ENCODE measurements at places on chromosomes 3 and 15.

- H3K27me3 ChIP-seq: peaks cover 5% of the 10 kb centered on the region
- DNase-seq: no peak
- no peak overlapping the region for H3K4me3 ChIP-seq
- H3K36me3 ChIP-seq: no peaks in the 10 kb centered on the region
- H3K27ac ChIP-seq: no peak overlapping the region
- no peaks in the 10 kb centered on the region for H3K4me1 ChIP-seq
Measured at GRCh38 chr15:36498916-36499315, 80.5 kb upstream of the CDIN1 start.

GRCh38 chr3:160982491-160982890 lies 122.7 kb downstream of the B3GALNT1 start:
- peak overlapping the region; percentile 0 for H3K27ac ChIP-seq
- H3K4me3 ChIP-seq: no peak overlapping the region
- H3K27me3 ChIP-seq: no peaks in the 10 kb centered on the region
- no peak for DNase-seq
- H3K4me1 ChIP-seq: peaks cover 33% of the 10 kb centered on the region
- H3K36me3 ChIP-seq: peaks cover 8% of the 10 kb centered on the region

DNA sequence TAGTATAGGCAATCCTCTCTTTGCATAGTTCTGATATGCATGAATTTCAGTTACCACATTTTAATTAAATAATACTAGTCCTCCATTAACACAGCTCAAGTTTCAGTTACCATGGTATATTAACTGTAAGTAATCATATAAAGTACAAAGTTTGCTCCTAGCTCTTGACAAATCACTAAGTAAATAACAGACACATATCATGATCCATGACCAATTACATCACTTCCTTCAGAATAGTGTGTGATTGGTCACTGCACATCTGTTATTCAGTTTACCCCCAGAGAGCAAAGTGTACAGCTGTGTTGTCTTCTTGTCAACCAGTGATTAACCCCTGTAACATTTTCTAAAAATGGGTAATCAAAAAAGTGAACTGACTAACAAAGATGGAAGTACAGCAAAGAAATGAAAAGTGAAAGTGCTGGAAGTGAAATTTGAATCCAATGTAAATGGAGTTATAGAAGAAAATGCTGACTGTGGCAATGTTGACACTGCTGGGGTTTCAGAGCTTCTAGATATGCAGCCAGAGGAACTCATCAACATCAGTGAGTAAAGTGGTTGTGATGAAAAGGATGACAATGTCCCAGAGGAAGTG lies 30.2 kb upstream of the LEKR1 start:
- H3K36me3 ChIP-seq: peaks cover 22% of the 10 kb centered on the region
- H3K27me3 ChIP-seq: no peaks in the 10 kb centered on the region
- no peak overlapping the region for H3K27ac ChIP-seq
- no peak overlapping the region for H3K4me3 ChIP-seq

DNA sequence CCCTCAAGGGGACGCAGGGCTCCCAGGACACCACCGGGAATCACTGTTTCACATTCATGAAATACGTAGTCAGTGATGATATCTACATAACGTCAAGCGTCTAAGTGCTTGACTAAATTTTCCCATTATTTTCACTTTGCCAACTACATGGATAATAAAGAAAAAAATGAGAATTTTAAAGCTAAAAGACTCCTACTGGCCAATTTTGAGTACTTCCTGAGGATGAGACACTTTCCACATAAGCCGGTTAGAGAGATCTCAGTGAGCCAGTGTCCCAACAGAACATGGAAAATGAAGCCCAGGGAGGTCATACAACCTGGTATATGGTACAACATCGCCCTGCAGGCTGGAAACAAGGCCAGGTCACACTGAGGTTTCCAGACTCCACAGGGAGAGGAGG lies 928.1 kb downstream of the FHIT start:
- no peaks in the 10 kb centered on the region for H3K36me3 ChIP-seq
- DNase-seq: no peak
- no peak overlapping the region for H3K27ac ChIP-seq
- H3K4me3 ChIP-seq: no peak overlapping the region
- H3K27me3 ChIP-seq: no peaks in the 10 kb centered on the region

GRCh38 chr15:35120173-35120572 lies 35.1 kb upstream of the NANOGP8 start:
- H3K27ac ChIP-seq: no peak overlapping the region
- no peak overlapping the region for H3K4me3 ChIP-seq
- peaks cover 4% of the 10 kb centered on the region for H3K27me3 ChIP-seq
- no peaks in the 10 kb centered on the region for H3K4me1 ChIP-seq
- H3K36me3 ChIP-seq: peaks cover 4% of the 10 kb centered on the region

DNA sequence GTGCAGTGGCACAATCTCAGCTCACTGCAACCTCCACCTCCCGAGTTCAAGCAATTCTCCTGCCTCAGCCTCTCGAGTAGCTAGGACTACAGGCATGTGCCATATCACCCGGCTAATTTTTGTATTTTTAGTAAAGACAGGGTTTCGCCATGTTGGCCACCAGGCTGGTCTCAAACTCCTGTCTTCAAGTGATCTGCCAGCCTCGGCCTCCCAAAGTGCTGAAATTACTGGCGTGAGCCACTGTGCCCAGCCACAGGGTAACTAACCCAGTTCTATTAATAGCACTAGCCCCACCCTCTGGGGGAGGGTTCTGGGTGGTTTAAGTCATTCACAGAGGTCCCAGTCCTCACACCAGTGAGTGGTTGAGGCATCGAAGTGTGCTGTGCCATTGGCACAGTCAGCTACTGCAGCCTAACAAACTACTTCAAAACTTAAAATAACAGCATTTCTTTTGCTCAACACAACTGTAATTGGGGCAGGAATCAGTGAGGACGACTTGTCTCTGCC lies 44.0 kb downstream of the RHCG start:
- peaks cover 1% of the 10 kb centered on the region for H3K4me1 ChIP-seq
- no peak overlapping the region for H3K4me3 ChIP-seq
- no peak overlapping the region for H3K27ac ChIP-seq
- H3K36me3 ChIP-seq: peaks cover 1% of the 10 kb centered on the region

DNA sequence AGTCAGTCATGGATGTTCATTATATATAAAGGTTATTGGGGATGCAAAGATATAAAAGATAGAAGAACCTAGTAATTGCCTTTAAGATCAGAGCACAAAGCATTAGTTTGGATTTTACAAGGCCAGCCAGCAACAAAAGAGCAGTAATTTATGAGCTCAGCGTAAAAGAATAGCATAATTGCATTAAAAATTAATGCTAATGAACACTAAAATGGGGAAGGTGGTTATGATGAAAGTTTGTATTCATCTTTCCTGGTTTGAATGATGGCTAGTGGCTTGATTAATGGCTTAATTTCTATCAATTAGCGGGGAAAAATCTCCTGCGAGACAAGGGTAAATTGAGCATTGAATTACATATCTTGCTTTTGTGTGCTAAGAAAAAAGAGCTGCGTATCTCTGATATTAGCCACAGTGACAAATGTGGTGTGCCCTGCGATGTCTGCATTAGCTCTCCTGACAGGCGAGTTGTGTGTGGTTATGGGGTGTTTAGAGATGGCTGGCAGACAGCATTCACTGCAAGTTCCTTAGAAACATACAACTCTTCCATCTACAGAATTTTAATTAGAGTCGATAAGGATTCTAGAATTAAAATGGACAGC lies 42.8 kb upstream of the MLF1 start:
- H3K4me1 ChIP-seq: no peaks in the 10 kb centered on the region
- H3K4me3 ChIP-seq: no peak overlapping the region
- peaks cover 6% of the 10 kb centered on the region for H3K36me3 ChIP-seq
- DNase-seq: no peak
- no peak overlapping the region for H3K27ac ChIP-seq
- no peaks in the 10 kb centered on the region for H3K27me3 ChIP-seq

- peak overlapping the region; percentile 85 for H3K27ac ChIP-seq
- no peaks in the 10 kb centered on the region for H3K27me3 ChIP-seq
- H3K4me1 ChIP-seq: peaks cover 22% of the 10 kb centered on the region
- H3K36me3 ChIP-seq: peaks cover 25% of the 10 kb centered on the region
- no peak for DNase-seq
Measured at GRCh38 chr3:15261274-15261673, 55.2 kb downstream of the CAPN7 start.

DNA sequence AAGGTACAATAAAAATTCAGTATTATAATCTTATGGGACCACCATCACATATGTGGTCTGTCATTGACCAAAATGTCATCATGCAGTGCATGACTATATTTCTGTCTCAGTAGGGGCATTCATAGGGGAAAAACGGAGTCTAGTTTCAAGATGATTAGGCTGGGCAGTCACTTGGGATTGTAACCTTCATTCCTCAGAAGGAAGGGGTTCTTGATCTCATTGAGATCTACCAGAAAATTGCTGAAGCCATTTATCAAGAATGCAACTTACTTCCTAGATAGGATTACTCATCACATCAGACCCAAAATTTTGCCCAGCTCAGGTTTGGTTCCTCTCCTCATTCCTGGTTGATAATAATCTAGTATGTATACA lies 37.3 kb downstream of the BTD start:
- no peaks in the 10 kb centered on the region for H3K27me3 ChIP-seq
- H3K4me1 ChIP-seq: peaks cover 32% of the 10 kb centered on the region
- DNase-seq: peak; percentile 55
- H3K36me3 ChIP-seq: peaks cover 2% of the 10 kb centered on the region
- H3K4me3 ChIP-seq: no peak overlapping the region

DNA sequence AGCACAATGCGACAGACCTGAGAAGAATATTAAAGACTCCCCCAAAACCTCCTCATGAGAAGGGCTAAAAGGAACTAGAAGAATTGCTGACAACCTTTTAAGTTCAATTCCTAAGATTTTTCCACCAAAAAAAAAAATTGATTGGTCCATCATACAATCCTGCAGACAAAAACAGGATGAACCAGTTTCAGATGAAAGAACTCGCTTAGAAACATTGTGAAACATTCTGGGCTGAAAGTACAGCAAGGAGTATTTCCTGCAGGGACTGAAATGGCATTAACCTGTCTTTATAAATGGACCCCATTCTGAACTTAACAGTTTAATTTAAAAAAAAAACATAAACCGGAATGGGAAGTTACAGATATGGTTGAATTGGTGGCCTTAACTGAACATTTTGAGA lies 96.0 kb upstream of the FAM174B start:
- no peaks in the 10 kb centered on the region for H3K4me1 ChIP-seq
- no peak overlapping the region for H3K27ac ChIP-seq
- no peak overlapping the region for H3K4me3 ChIP-seq
- no peaks in the 10 kb centered on the region for H3K36me3 ChIP-seq
- DNase-seq: no peak

DNA sequence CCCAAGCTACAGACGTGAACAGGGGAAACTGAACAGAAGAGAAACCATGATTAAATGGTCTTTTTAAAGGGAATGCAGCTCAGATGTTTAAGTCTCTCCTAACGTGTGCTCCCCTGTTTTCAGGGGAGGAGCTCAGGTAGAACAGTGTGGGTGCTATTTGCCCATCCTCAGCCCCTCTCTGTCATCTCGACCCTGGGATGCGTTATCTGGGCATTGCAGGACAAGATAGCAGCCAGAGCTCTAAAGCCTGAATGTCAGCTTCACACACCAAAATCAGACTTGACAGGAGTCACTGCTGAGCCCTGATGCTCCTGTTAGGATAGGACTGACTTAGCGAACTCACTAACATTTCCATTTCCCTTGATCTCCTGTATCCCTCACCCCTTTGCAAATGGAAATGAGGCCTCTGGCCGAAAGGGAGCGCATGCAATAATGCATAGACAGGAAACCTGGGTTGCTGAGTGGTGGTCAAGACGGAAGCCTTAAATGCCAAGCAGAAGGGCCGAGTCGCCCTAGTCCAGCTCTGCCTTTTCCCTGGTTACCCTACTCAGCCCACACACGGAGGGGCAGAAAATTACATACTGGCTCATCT lies 234.9 kb upstream of the TPM1 start:
- H3K27me3 ChIP-seq: peaks cover 4% of the 10 kb centered on the region
- H3K4me3 ChIP-seq: no peak overlapping the region
- no peaks in the 10 kb centered on the region for H3K36me3 ChIP-seq
- no peak for DNase-seq

DNA sequence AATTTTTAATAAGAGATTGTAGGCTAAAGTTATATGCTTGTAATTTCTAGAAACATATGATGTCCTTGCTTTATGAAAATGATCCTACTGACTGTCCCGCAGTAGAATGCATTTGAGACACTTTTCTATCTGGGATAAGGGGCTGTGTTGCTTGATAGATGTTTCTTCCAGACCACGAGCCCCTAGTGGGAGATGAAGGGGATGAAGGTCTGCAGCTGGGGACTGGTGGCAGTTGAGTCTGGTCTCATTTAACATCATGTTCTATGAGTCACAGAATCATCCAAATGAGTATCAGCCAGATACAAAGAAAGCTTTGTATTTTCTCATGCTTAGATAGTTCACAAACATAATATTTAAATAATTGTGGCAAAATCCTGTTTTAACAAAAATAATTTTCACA lies 84.3 kb upstream of the PRTG start:
- H3K27ac ChIP-seq: peak overlapping the region; percentile 44
- no peaks in the 10 kb centered on the region for H3K27me3 ChIP-seq
- H3K4me1 ChIP-seq: peaks cover 7% of the 10 kb centered on the region
- H3K4me3 ChIP-seq: no peak overlapping the region
- no peak for DNase-seq
- H3K36me3 ChIP-seq: no peaks in the 10 kb centered on the region

GRCh38 chr3:46116996-46117395 lies 89.7 kb upstream of the XCR1 start:
- no peak overlapping the region for H3K4me3 ChIP-seq
- H3K27me3 ChIP-seq: peaks cover 20% of the 10 kb centered on the region
- no peak for DNase-seq
- no peaks in the 10 kb centered on the region for H3K36me3 ChIP-seq
- H3K4me1 ChIP-seq: no peaks in the 10 kb centered on the region
- H3K27ac ChIP-seq: no peak overlapping the region

- H3K36me3 ChIP-seq: no peaks in the 10 kb centered on the region
- H3K4me3 ChIP-seq: peak overlapping the region; percentile 90
- peaks cover 18% of the 10 kb centered on the region for H3K4me1 ChIP-seq
- peaks cover 88% of the 10 kb centered on the region for H3K27me3 ChIP-seq
- no peak for DNase-seq
- no peak overlapping the region for H3K27ac ChIP-seq
Measured at GRCh38 chr3:57164217-57164656, 916 bp downstream of the IL17RD start.

DNA sequence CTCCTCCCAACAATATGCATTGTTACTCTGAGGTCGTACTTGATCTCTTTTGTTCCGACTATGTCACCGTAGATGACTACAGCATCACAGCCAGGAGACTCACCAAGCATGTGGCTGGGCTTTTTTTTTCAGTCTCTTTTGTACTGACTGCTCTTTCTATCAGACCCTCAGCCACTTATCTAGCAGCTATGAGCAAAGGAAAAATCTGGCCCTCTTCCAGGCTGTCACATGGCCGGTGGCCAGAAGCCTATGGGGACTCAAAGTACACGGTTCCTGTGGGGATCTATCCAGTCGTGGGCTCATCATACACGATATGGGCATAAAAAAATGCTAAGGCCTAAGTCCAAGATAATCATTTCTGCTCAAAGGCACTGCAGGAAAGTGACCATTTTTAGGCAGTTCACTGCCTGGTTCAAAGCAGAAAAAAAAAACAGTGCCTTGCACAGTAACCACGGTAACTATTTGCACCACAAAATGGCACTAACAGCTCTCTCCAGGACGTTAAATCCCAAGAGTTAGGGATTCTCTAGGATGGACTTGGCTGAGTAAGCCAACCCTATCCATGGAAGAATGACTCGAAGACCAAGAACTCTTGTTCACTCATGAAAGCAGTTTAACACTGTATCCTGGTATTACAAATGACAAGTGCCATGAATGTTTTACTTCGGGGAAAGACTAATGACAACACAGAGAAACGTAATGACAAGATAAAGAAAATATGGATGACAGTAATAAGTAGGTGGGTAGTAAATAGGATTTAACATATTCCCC lies 50.3 kb downstream of the SHQ1 start:
- no peak for DNase-seq
- H3K36me3 ChIP-seq: peaks cover 57% of the 10 kb centered on the region
- no peak overlapping the region for H3K27ac ChIP-seq
- no peaks in the 10 kb centered on the region for H3K27me3 ChIP-seq
- peaks cover 2% of the 10 kb centered on the region for H3K4me1 ChIP-seq
- no peak overlapping the region for H3K4me3 ChIP-seq
